Fibroblast of upper back skin (primary cell): ENCODE measurements at places on chromosomes 6 and 20.

- no peak for DNase-seq
Measured at GRCh38 chr6:170444056-170444591, 109.0 kb downstream of the PSMB1 start.

DNA sequence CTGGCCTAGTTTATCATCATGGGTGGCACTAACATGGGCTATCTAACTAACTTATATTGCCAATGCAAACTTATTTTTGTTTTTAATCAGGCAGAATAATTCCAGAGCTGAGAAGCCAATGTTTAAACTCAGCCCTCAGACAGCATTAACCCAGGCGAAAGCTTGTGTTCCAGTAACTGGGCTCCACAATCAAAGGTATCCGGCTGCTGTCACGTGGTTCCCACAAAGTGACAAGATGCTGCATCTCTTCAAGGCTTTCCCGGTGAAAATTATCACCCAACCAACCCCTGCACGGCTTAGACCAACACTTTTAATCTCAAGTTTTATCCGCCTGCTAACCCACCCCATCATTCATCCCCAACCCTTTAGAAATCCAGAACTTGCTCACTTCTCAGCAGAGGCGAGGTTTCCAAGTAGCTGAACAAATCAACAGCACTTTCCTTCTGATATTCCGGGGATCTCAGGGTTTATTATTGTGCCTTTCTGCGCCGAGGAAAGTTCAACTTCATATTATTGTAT is 885 bp downstream of the MTCL3 start:
- no peak for DNase-seq

- DNase-seq: no peak
Measured at GRCh38 chr20:7220755-7221154, 453.3 kb downstream of the BMP2 start.

GRCh38 chr6:41636833-41637193 is 1.5 kb upstream of the MDFI start:
- peak; percentile 39 for DNase-seq

DNA sequence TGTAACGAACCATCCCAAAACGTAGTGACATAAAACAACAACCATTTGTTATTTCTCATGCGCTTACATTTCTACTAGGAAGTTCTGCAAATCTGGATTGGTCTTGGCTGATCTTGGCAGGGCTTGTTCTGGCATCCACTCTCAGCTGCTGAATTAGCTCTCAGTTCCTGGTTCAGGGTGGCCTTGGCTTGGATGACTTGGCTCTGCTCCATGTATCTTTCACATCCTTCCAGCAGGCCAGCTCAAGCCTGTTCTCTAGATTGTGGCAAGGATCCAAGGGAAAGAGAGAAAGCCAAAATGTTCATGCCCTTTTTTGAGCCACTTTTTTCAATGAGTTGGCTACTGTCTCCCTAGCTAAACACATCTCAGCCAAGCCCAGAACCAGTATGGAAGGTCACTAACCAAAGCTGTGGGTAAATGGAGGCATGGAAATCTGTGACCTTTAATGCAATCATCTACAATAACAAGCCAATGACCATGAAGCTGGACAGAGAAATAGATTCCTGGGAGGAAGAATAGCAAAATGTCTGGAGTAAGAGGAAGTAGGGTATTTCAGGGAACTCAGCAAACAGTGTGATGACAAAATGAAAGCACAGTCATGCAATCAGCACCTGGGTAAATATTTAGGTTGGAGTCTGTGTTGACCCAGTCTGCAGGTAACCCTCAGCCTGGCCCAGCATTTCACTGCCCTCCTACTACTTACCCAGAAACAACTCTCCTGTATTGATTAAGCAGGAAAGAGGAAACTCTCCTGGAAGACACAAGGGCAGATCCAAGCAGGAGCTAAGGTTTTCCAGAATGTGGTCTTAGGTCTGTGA is 32.7 kb upstream of the SNAP25 start:
- DNase-seq: peak; percentile 4

- no peak for DNase-seq
Measured at GRCh38 chr6:117138920-117139319, 126.4 kb upstream of the VGLL2 start.

DNA sequence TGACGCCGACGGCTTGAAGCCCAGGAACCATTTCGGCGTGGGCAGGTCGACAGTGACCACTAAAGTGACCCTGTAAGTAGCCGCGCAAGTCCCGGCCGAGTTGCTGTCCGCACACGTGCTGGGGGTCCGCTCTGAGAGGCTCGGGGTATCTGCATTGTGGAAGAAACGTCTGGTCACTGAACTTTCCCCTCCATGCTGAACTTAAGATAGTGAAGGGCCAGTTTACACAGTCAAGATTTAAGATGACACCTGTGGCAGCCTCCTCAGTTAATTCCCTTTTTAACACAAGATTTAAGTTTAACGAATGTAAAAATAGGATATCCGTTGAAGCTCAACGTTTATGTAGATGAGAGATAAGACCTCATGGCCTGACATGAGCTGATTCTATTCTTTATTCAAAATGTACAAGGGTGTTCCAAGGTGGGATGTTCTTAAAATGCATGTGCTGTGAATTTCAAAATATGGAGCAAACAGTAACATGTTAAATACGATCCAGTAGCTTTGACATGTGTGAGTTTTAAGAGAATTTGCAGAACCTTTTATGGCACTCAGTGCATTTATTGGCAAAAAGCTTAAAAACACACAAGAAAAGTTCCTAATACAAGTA is 116.2 kb downstream of the RTN4IP1 start:
- DNase-seq: no peak

GRCh38 chr20:4507288-4507719 is 214.4 kb upstream of the PRND start:
- peak; percentile 97 for DNase-seq

GRCh38 chr20:13139459-13140150 is 81.5 kb upstream of the ISM1 start:
- DNase-seq: peak; percentile 16

DNA sequence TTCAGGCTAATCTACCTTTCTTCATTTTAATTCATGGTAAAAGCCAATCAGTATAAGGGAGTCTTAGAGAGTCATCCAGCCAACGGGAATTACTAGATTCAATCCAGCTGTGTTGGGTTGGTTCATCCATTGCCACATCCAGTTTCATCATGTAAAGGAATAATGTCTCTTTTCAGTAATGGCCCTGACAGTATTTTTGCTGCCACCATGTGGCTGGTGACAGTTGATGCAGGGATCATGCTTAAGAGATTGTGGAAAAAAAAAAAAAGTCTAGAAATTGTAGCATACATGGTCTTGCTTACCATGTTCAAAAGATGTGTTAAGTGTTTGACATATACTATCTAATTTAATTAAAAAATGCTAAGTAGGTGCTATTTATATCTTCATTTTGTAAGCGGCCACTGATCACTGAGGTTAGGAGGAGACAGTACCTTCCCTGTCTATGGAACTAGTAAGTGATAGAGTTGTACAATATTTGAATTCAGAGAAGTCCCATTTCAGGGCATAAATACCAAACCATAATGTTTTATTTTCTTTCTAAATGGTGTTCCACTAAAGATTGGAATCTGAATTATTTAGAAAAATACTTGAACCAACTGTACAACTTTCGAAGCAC is 135.9 kb downstream of the KHDRBS2 start:
- peak; percentile 14 for DNase-seq

DNA sequence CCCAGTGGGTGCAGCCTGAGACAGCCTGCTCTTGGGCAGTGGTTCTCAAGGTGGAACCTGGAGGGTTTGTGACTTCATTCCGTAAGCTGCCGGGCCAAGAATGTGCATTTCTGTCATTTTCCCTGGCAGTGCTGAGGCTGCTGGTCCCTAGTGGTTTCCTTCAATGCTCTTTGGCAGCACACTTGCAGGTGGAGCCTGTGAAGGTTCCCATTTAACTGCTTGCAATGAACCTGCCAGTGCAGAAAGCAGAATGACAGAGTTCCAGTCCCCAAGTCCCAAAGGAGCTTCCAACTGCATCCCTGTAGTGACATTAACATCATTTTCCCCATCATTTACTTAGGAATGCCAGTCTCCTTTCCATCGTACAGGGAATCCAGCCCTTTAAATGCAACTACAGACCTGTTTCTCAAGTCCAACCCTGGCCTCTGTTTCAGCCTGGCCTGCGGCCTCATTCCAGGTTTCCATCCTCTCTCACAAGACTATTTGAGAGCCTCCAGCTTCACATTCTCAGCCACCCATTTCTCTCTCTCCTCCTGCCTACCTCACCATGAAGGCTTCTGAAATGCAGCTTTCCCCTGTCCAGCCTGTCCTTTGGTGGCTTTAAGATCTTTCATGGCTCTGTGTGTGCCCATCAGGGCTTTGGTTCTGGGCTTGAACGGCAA is 149.7 kb upstream of the GGTLC1 start:
- no peak for DNase-seq

- no peak for DNase-seq
Measured at GRCh38 chr6:16822529-16822928, 61.3 kb upstream of the ATXN1 start.

DNA sequence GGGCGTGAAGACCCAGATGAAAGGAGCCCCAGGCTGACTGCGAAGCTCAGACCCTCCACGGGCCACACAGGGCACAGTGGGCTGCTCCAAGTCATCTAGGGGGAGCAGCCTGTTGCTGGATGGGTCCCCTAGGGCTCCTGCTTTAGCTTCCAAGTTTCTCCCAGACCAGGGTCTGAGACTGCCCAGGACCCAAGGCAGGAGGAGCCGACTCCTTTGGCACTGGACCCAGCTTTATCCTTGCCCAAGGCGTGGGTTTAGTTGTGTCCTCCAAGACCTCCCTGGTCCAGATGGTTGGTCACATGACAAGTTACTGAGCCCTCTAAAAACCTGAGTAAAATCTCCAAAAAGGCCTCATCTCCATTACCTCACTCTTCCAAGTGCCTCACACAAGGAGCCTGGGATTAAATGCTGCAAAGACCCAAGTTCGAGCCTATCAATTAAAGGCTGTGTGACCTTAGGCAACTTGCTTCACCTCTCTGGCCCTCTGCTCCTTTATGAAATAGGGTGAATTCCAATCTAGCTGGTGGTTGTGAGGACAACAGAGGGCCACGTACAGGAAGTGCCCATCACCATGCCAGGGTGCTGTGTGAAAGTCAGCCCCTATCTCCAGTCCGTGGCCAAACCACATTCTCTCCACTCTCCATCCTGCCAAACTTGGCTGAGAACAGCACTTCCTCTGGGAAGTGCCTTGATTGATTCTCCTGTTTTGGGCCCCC is 2.5 kb downstream of the NECAB3 start:
- DNase-seq: no peak

DNA sequence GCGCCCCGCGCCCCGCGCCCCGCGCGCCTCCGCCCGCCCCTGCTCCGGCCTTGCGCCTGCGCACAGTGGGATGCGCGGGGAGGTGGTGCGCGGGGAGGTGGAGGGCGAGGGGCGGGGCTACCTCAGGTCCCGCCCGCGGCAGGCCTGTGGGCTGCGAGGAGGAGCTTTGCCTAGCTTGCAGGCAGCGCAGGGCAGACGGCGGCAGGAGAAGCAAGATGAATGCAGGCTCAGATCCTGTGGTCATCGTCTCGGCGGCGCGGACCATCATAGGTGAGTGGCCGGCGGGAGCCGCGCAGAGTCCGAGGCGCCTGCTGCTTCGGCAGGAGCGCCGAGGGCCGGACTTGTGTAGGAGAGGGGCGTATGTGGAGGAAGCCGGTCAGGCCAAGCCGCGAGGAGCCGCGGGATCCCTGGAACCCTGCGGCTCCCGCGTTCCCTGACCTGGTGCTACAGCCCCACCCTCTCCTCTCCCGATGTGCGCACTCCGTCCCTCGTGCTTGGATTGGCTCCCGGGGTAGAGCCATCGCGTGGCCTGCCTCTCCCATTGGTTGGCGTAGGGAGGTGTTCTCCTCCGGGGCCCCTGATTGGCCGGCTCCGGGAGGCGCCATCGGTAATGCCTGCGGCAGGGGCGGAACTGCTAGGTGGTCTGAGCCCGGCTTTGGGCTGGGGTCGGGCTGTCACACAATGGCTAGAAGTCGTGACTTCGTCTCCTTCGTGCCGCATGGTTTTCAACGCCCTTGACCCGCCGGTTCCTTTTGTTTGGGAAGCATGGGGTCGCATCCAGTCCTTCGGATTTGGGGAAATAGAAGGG is at the start of gene ACAT2:
Gene ACAT2, plus strand, starts transcription at position 173 of the 808 bp plus-strand sequence. Its CDS starts 43 bp downstream, at position 216.
- DNase-seq: peak; percentile 96

DNA sequence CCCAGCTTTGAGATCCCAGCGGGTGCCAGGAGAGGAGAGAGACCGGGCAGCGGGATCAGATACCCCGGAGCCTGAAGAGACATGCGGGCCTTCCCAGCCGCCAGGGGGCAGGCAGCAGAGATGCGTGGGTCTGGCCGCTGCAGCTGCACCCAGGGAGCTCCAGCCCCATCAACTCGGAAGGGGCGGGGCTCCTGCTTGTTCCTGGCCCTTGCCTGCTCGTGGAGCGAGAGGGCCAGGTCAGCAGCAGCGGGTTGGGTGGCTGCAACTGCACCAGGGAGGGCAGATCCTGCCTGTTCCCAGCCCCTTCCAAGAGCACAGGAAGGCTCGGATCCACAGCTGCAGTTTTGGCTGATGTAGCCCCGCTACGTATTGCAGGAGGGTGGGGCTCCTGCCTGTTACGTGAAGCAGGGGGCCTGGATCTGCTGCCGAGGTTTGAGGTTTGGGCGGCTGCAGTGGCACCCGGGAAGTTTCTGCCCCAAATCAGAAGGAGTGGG is 532.8 kb downstream of the RFPL4B start:
- DNase-seq: peak; percentile 31

DNA sequence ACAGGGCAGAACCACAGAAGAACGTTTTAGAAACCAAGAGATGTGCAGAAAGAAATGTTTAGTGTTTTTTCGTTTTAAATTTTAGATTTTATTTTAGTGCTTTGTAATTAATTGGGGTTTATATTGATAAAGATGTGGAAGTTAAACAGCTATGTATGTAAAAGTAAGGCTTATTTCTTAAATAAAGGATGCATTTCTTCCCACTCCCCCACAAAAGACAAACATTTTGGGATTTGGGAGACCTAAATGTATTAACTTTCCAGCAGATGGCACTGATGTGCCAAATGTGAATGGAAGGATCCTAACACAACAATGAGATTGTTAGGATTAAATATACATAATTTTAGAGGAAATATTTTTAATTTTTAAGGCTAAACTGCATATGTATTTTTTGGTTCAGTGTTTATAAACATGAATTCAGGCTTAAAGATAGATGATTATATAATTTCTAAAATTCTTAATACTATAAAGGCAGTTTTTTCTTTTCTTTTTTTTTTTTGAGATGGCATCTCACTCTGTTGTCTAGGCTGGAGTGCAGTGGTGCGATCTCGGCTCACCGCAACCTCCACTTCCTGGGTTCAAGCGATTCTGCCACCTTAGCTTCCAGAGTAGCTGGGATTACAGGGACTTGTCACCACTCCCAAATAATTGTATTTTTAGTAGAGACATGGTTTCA is 12.0 kb downstream of the PFDN4 start:
- peak; percentile 64 for DNase-seq
